ENCODE measurements at places on chromosomes 13 and 19.
A peak's percentile ranks its signal among the peaks of the same experiment; 100 is the strongest.

DNA sequence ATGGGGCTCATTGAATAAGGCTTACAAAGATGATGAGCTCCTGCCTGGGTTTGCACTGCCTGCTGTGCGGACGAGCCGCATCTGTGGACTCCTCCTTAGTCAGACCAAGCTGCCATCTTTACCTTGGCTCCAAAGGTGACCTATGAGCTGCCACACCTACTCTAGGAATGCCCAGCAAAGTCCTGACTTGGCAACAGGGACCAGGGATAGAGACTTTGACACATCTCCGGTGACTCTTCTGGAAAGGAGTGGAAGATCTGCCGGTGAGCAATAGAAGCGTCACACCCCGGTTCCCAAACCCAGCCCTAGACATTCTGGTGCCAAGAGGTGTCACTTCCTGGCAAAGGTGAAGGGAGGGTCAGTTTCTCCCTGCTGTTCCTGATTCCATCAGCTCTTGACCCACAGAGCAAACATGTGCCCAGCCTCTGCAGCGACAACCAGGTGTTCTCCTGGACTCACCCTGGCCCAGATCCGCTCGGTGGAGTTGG lies 50.2 kb upstream of the GTF3A start:
- no peak for DNase-seq

DNA sequence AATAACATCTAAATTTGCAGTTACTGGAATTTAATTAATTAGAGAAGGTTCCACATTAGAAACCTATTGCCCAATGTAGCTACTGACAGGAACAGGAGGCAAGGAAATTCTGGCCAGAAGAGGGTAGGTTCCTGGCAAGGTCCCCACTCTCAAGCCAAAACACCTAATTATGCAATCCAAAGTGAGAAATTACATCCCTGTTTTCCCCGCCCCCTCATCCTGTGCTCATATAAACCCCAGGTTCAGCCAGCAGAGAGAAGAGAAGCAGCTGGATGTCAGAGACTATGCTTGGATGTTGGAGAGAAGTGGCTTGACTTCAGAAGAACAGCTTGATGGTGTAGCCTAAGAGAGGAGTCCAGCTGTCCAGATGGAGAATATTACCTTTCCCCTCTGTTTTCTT lies 951.3 kb upstream of the PRR20A start:
- DNase-seq: no peak

DNA sequence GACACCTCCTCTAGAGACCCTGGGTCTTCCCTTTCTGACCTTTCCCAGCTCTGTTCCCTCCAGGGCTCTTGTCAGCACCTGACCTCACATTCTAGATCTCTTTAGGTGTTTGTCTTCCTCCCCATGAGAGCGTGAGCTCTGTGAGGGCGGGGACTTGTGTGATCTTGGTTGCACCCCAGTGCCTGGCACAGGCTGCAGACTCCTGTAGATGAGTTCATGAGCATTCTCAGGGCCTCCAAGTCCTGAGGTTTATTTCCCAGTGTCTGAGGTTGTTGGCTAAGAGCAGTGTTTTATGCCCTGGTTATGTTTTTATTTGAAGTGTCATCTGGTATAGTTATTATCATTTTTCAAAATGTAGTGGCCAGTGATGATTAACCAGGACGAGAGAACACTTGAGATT lies 596 bp downstream of the CEACAM4 start:
- no peak for DNase-seq

DNA sequence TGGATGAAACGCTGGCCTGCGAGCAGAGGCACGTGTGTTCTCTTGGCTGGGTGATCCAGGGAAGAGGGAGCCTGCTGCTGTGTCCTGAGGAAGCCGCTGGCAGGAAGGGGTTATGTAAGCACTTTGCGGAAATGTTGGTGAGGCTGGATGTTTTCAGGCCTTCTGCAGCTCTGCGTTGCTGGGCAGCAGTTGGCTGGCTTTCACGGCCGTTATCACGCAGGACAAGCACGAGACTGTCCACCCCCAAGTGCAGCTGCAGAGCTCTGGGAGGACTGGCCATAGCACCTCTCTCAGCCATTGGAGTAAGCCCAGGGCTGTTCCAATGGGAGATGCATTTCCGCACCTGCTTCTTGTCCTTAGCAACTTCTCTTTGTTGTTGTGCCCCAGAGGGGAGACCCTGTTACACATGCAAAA lies 146.9 kb upstream of the SOX21 start:
- DNase-seq: no peak

DNA sequence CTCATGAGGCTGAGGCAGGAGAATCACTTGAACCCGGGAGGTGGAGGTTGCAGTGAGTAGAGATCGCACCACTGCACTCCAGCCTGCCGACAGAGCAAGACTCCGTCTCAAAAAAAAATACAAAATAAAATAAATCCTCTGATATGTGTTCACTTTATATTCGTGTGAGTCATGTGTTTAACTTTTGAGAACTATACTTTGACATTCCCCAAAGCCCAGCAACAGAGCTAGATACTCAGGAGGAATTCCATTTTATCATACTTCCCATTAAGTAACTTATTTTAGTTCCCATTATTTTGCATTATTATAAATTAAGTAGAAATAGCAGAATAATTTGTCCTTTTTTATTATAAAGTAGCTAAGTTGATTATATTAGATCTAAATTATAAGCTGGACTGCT lies 3.3 kb upstream of the CHAMP1 start:
- DNase-seq: no peak

- DNase-seq: peak; percentile 83
These were observed at the start of gene PLA2G4C for GRCh38 chr19:48110350-48110966. Gene PLA2G4C, minus strand, starts transcription at chr19:48110817. Its CDS starts 4,288 bp downstream, at chr19:48106529.

GRCh38 chr13:32086791-32087441 lies 55.3 kb downstream of the FRY start:
- DNase-seq: no peak

- peak; percentile 67 for DNase-seq
These were observed at the start of gene ZNF793 for GRCh38 chr19:37506387-37507166. Gene ZNF793, plus strand, starts transcription at chr19:37506939. Its CDS starts 16,501 bp downstream, at chr19:37523440.

GRCh38 chr13:93956426-93956825 lies 523.1 kb downstream of the DCT start:
- no peak for DNase-seq

GRCh38 chr13:51246418-51247277 lies 24.4 kb downstream of the FAM124A start:
- no peak for DNase-seq

DNA sequence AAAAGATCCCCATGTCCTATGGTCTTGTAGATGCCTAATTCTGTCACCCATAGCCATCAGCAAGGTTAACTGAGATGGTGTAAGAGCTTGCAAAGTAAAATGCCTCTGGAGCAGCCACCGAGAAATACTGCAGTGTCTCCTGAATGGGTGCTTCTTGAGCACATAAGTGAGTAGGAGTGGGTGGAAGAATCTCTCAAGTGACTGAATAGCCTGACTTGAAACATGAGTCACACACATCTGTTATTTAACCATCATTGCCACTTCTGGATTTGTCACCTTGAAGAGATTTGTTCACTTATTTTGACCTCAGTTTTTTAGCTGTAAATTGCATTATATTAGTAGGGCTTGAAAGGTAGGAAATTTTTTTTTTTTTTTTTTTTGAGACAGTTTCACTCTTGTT lies 2.3 kb downstream of the ZNF714 start:
- DNase-seq: no peak

- no peak for DNase-seq
These were observed 1.9 kb downstream of the TPM4 start for GRCh38 chr19:16077984-16078758.

DNA sequence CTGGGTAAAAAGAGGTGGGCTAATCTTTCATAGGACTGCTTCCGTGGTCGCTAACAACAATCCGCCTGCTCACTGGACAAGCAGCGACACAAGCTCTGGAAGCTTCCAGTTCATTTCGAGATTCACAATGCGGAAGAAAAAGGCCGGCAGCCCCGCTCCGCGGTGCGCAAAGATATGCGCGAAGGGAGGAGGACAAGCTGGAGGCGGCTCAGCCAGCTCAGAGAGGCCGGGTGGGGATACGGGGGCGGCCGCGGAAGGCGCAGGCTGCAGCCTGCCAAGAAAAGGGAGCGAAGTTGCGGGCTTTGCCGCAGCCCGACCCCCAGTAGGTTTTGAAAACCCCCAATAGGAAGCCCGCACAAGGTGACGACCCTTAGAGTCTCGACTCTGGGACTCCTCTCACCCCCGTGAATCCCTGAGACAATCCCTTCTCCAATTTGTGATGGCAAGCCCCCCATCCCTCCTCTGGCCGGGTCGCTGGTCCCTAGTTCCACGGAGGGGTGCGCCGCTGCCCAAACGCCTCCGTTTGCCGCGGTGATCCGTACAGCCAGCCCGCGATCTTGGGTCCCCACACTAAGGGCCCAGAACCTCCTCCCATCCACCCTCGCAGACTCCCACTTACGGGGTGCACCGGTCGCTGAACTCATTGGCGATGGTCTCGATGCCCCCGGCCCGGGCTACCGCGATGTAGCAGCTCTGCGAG lies 697 bp downstream of the HSPH1 start:
- DNase-seq: peak; percentile 42

GRCh38 chr19:23283925-23284324 lies 33.7 kb upstream of the ZNF724 start:
- peak; percentile 47 for DNase-seq

DNA sequence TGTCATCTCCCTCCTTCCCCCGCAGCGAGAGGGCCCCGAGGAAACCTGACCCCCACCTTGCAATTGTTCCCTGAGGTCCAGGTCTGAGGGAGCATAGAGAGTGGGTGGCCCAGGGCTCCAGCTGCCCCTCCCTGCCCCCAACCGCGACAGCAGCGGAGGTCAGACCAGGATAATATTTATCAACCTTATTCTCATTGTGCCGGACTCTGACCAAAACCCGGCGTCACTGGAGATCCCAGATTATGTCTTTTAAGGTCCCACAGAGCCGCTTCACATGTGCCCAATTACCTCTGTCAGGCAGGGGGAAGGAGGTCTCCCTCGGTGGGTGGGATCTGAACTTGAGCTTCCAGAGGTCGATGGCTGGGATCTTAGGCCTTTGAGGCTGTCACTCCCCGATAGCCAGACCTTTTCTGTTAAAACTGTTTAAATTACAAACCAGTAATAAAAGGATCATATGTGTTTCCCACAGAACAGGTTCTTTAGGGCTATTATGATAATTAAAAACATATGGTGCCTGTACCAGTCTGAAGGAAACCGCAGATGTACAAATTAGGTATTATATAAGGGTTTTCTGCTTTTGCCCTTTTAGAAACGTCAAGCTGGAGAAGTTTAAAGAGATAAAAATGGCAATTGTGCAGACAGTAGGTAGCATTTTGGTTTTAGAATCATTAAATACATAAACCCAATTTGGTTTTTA lies 195.5 kb downstream of the ZNF536 start:
- no peak for DNase-seq

GRCh38 chr13:88005188-88005587 lies 334.0 kb downstream of the SLITRK5 start:
- DNase-seq: no peak

DNA sequence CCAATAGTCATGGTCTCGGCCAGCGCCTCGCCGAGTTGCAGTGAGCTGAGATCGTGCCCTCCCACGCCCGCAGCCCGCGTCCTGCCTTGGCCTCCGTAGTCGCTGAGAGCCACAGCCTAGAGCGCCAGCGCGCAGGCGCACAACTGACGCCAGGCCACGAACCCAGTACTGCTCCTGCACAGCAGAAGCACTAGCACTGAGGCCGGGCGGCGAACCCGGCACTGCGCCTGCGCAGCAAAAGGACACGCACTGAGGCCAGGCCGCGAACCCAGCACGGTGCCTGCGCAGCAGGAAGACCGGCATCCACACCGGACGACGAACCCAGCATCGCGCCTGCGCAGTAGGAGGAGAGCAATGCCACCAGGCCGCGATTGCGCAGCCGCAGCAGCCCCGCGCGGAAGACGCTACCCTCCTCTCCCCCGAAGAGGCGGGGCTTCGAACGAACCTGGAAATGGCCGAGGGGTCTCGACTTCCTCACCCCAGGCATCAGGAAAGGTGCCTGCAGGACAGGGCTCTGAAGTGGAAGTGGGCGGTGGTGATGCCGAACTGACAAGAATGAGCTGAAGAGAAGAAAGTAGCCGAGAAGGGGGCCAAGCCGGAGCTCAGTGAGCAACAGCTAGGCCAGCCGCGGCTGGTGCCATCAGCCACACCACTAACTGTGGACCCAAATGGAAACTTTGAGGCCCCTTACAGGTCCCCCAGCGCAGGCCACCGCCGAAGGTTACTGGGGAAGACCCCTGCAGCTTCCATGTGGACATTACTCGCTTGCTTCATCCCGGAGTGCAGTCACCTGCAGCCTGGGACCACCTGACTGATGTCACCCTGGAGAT lies 7.5 kb downstream of the F10 start:
- no peak for DNase-seq
